ENCODE measurements at places on chromosomes 6 and 20. TPM values are rescaled to one million over a fixed set of nuclear protein-coding genes. Genes with fewer than 3 reads are reported as not detected.

LHFPL5 gene
- total RNA-seq: not detected

ENPP4 gene
- 0.36 TPM for total RNA-seq

EYA2 gene
- total RNA-seq: 3.6 TPM

C6orf141 gene
- total RNA-seq: not detected

SNAI1 gene
- total RNA-seq: 19.7 TPM

CFAP206 gene
- total RNA-seq: not detected

BPIFB2 gene
- total RNA-seq: not detected

HSD17B8 gene
- 9.0 TPM for total RNA-seq

ADGRB3 gene
- total RNA-seq: 1.3 TPM

TSHZ2 gene
- 1.9 TPM for total RNA-seq

NCOA5 gene
- total RNA-seq: 18.8 TPM

CALHM5 gene
- 8.9 TPM for total RNA-seq

PXT1 gene
- not detected for total RNA-seq

DOK5 gene
- total RNA-seq: 17.7 TPM

KIAA1755 gene
- total RNA-seq: 0.32 TPM

DCDC2 gene
- total RNA-seq: not detected

ARMC12 gene
- 0.49 TPM for total RNA-seq

MAFB gene
- total RNA-seq: 4.5 TPM

ZSCAN31 gene
- 10.5 TPM for total RNA-seq

TMC2 gene
- total RNA-seq: not detected

PPP1R16B gene
- 0.49 TPM for total RNA-seq

FRMD1 gene
- not detected for total RNA-seq

RCAN2 gene
- total RNA-seq: 0.16 TPM

PHACTR1 gene
- total RNA-seq: under 0.01 TPM

CCN6 gene
- total RNA-seq: 0.16 TPM

NHLRC1 gene
- 1.9 TPM for total RNA-seq

SLC22A2 gene
- total RNA-seq: not detected
